ENCODE measurements at places on chromosomes 2 and 18.

DNA sequence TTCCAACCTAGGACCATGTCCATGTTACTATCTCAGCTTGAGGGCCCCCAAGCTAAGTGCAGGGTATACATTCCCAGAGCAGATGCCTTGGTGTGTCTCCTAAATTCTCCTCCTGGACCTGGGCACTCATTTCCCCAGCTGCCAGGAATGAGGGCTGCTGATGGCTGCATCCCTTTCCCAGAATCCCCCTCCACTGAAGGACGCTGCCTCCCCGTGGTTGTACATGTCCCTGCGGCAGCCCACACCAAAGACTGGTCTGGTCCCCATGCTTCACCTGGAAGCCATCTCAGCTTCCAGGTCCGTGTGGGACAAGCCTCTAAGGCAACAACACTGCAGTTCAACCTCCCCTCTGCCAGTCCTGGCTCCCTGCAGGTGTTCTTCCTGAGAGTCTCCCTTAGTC, 14.6 kb downstream of the TMEM163 start:
- no peak for DNase-seq

DNA sequence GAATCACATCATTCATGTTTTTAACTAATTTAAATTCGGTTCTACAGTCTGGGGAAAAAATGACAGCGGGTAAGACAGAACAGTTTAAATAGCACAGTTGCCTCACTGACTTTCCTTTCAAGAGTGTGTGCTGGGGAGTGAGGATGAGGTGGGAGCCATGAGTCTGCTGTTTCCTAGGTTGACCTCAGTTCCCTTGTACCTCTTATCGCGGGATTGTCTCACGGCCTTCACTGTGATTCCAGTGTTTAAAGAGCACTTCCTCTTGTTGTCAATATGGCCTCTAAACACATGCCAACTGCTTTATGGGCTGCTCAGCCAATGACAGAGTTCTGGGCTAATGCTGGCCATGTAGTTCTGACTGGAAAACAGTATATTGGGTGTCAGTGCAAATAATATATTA, 41.6 kb upstream of the ALMS1 start:
- DNase-seq, result no peak

DNA sequence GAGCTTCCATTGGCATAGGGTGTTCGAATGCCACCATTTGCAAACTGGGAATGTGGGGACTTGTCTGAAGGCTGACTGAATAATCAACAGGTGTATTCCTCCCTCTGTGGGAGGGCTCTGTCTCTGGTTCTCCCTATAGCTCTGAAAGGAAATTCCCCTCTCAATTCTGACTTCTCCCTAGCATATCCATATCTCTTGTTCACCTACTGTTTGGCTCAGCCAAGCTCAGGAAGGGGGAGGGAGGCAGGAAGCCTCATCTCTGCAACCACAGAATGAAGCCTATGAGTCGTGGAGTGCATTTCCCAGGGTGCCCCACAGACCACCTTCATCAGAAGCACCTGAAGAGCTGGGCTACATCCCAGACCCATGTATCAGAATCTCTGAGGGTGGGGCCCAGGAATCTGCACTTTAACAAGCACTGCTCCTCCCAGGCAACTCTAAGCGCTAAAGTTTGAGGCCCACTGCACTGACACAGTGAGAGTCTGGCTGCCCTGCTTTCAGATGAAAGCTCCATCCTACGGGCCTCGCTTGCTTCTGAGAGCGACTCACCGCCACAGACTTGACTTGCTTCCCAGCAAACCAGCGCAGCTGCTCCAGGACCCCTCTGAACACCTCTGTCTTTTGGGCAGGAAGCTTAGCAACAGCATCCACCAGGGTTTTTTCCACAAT, 32.0 kb downstream of the XDH start:
- no peak for DNase-seq

- peak; percentile 56 for DNase-seq
Measured at GRCh38 chr18:49768051-49768391, 45.3 kb downstream of the ACAA2 start.

DNA sequence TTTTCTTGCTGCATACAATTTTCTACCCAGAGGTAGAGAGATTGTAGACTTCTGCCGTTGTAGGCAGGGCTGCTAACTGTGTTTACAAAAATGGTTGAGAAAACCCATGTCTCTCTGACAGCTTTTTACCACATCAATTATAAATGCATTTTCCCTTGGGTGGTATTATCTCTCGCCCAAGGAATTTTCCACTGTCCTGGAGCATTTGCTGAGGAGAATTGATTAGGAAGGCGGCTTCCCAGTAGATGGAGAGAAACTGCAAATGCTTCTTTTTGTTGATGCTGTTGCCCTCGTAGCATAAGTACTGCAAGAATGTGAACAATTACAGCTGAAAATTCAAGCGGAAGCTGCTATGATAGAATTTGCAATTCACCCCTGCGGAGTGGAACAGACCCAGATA, 1007.7 kb upstream of the KLHL29 start:
- no peak for DNase-seq

DNA sequence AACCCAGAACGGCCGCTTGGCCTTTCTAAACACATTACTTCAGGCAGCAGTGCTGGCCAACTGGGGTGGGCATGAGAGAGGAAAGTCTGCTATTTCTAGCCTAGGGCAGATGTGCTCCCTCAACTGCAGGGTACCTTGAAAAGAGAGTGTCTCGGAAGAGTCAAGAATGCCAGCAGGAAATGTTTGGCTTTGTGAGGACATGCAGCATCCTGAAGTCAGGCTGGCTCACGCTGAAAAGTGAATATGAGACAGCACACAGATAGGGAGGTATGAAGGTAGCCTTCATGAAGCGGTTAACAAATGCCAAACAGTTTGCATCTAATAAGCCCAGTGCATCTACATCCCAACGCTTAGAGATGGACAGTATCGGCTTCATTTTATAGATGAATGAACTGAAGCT, 65.0 kb upstream of the NCKAP5 start:
- no peak for DNase-seq

DNA sequence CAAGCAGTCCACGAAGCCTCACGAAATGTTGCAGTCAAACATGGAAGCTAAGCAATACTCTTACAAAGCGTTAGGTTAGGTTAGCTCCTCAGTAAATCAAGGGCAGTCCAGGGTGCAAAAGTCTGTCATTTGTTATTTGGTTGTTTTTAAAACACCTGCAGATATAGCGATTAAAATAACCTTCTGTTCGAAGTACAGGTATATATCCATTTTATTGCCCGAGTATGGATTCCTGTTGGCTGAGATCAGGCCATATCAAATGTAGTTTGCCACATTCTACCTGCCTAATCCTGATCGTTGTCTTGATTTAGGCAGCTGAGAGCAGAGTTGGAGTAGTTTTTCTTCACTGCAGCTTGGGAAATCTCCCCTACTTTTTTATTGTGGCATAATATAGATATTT, 99.5 kb upstream of the EPB41L3 start:
- DNase-seq, result no peak

GRCh38 chr2:196453613-196454047, 185.9 kb upstream of the CCDC150 start:
- DNase-seq, result peak; percentile 28

GRCh38 chr2:160077912-160078810, 15.7 kb upstream of the PLA2R1 start:
- no peak for DNase-seq

GRCh38 chr2:11235583-11235982, 80.3 kb downstream of the SLC66A3 start:
- no peak for DNase-seq

DNA sequence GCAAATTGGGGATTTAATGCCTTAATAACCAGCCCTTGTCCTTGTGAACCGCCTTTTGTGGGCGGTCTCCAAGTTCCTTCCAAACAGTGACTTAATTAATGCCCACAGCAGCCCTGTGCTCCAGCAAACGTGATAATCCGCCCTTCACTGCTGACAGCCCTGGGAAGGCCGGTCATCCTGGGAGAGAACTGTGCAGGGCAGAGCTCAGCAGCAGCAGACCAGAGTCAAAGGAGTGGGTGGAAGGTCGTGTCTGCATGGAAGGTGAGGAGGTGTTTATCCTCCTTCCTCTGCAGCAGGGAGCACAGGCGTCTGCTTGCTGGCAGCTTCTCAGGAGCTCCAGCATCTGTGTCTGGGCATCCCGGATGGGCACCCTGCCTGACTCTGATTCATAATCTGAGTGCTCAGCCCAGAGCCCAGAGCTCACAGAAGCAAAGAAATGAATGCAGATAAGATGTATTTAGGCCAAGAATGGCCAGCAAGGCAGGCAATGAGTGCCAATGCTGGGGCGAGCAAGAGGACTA, 270.0 kb upstream of the PXDN start:
- DNase-seq, result no peak

DNA sequence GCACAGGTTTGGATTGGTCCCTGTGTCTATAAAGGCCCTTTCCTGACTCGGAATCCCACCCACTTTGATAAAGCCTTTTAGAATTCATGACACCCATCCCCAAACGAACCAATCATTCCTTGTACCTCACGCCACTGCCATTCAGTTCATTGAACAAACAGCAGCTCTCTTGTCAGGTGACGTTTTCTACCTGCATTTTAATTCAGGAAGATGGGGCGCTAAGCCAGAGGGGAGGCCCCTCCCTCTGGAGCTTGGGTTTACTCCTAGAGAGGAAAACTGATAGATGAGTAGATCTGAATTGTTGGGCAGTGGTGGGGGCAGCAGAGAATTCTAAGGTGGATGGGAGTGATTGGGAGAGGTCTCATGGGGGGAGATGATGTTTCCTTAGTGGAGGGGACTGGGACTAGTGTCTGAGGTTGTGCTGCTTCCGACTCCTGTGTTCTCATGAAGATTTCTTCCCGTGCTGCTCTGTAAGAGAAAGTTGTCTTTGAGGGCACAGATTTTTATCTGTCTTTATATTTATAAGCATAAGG, 9.6 kb downstream of the RRM2 start:
- DNase-seq, result no peak

DNA sequence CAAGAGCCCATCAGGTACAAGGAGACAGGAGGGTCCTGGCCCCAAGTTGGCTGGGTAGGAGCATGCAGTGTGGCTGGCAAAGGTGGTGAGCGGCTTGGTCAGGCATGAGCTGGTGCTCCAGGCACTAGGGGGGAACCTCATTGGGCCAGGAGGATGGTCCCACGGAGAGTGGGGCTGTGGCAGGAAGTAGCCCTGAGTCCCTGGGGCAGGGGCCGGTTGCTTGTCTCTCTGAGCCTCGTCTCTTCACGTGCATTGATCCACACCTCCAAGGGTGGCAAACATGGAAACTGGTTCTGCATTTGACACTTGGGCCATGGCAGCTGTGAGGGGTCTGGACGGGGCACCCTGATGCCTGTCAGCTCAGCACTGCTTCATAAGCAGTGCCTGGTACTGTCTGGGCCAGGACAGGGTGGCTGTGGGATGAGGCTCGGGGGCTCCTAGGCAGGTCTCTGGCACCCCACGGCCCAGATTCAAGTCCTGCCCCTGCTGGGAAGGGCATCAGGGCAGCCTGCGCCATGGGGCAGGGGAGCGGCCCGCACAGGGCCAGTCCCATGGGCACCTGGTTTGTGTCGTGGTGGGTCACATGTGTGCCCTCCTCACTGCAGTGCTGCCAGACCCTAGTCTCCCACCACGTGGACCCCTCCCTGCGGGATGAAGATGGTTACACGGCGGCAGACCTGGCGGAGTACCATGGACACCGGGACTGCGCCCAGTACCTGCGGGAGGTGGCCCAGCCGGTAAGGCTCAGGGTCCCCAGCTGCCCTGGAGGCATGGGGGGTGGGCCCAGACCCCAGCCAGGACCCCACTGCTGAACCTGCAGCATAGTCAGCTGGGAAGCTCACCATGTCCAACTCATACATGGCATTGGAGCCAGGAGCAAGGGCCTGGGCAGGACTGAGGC, 16.4 kb downstream of the ESPNL start:
- DNase-seq, result no peak

DNA sequence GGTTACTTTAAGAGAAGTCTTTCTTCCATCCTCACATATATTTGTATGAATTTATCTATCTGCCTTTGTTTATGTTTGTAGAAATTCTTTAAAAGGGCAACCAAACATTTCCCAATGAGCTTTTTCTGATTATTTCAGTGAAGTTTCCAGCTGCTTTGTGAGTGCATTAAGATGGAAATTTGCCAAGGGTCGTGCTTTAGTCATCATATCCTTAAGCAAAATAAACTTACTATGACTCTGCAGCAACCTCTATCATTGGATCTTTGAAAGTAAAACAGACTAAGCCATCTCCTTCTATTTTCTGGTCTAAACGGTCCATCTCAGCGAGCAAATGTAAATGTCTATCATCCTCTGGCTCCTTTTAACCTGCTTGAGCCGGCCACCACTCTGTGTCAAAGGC, 489.3 kb downstream of the SOX11 start:
- DNase-seq, result no peak

GRCh38 chr2:47644351-47644750, 138.6 kb upstream of the MSH6 start:
- no peak for DNase-seq

DNA sequence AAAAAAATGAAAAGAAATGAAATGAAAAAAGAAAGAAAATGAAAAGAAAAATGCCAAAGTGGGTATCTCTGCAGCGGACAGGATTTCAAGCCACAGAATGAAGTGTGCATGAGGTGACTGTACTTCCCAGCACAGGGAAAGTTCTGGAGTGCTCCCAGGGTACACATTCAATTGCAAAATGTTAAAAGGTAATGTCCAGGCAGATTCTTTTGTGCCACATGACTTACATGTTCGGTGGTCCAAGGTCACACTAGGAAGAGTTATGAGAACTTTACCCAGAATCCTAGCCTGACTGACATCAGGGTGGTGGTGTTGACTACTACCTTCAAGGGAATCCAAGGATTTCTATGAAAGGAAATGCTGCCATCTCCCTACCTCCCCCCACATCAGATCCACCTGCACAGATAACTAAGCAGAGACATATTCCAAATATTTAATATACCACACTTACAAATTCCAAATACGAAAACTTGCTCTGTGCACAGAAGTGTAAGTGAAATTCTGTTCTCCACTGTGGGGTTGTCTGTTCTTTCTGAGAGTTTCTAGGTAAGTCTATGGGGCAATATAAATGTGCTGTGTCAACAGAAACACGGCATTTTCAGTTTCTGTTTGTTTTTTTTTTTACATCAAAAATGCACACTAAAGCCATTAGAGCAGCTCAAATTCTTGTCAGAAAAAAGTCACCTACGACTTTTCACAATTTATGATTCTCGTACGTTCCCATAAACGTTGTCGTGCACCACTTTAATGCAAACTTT, 56.6 kb downstream of the CABYR start:
- DNase-seq, result no peak

GRCh38 chr2:1628893-1629292, 115.4 kb downstream of the PXDN start:
- no peak for DNase-seq

GRCh38 chr2:159760326-159760725, 37.7 kb downstream of the CD302 start:
- DNase-seq, result no peak

DNA sequence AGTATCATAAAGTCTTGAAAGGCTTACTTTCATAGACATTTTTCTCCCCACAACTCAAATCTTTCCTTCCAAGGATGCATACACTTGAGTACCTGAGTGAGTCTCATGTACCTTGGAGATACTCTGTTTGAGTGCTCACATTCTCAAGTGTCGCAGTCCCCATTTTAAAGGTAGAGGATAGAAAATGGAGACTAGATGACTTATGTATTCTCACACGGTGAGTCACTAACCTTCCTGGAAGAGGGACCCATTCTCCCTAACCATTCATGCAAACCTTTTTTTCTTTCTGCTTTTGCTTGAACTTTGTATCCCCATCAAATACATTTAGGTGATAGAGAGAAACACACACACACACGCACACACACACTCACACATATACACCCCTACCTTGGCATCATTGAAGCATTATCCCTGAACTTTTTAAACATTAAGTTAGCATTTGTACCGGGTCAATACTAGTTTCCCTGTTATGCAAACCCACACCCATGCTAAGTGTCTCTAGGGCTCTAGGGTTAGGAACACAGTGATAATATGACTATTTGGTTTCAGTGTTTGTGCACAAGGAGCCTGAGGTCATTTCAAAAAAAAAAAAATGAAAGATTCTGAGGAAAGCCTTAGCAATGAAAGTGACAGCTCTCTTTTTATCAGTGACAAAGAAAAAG, 236.2 kb downstream of the IKZF2 start:
- DNase-seq, result no peak

Measured in left kidney (tissue), 8 donors.